ENCODE measurements at places on chromosomes 5 and 9.

DNA sequence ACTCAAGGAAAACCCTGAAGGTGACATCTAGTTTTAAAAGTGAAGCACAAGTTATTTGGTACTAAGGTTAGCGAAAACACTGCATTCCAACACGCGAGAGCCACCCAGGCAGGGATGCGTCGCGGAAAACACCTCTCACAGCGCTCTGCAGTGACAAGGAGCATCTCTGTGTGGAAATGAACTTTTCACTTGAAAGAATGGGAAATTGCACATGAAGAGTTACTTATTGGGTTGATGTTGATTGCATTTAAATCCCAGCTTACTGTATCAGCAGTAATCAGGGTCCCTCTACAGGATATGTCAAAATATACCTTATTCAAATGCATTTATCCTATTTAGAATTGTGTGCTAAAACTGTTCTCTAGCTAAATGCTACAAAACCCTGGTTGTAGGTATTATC, 144.4 kb downstream of the BNC2 start:
- no peak for DNase-seq

DNA sequence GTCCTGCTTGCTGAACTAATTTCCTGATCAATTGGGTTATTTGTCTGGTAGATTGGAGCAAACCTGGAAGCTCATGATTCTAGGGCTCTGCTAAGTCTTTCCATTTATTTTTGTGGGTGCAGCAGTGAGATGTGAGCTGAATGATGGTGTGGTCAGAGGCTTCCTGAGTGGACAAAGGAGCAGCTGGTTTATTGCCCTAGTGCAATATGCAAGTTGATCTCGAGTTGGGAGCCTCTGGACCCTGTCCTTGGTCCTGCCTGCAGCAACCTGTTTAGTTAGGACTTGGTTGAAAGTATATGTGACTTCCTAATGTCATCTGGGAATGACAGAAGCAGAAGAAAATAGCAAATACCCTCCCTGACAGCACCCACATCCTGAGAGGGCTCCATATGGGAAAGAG, 4.2 kb upstream of the UNC5A start:
- no peak for DNase-seq

DNA sequence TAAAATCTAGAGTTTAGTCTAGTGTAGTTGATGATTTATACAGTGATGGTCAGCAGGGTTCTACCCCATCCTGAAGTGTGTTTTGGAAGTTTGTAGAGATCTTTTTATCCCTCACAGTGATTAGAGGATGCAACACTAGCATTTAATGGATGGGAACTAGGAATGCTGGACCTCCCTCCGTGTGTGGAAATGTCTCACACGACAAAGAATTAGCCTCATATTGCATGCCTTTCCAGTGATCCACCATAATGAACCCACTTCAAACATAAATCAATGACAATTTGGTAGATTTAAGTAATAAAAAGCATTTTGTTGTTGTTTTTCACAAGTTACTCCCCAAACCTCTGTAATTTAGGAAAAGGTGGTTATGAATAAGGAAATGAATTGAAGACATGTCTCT, 82.5 kb upstream of the LMNB1 start:
- no peak for DNase-seq

DNA sequence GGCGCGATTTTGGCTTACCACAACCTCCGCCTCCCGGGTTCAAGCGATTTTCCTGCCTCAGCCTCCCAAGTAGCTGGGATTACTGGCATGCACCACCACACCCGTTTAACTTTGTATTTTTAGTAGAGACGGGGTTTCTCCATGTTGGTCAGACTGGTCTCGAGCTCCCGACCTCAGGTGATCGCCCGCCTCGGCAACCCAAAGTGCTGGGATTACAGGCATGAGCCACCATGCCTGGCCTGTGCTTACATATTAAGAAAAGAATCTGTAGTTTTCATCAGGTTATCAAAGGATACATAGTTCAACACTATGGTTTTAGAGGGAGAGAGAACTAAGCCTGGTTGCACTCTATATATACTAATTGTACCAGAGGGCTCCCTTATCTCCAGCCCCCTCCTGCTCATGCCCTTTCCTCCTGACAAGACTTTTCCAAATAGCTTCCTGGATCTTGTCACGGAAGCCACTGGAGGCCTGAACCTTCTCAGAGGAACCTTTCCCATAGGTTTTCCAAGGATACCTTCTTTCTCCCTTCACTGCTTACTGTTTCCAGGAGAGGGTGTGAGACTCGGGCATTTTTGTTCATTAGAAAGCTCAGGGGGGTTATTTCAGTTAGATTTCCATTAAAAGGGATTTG, 53.1 kb downstream of the SLC44A1 start:
- no peak for DNase-seq

DNA sequence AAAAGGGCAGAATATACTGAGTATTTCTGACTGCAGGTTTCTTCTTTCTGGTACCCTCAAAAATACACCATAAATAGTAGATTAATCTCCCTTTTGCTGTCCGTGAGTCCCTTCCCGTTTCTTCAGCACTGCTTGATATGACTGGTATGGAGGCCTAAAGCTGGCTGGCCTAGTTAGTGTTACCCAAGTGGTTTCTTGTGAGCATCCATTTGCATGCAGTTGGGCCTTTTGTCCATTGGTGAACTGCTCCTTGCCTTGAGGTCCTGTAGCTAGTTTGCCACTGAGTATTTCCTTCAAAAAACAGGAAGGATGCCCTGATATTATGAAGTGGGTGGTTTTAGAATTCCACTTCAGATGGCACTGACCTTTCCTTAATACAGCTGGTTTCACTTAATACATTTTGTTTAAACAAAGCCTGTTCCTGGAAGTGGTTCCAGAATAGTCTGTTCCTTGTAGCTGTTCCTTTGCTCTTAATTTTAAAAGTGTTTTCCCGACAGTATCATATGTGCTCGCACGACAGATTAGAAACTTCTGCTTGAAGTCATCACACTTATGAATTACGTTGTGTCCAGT, 40.0 kb upstream of the ABL1 start:
- DNase-seq, result no peak

DNA sequence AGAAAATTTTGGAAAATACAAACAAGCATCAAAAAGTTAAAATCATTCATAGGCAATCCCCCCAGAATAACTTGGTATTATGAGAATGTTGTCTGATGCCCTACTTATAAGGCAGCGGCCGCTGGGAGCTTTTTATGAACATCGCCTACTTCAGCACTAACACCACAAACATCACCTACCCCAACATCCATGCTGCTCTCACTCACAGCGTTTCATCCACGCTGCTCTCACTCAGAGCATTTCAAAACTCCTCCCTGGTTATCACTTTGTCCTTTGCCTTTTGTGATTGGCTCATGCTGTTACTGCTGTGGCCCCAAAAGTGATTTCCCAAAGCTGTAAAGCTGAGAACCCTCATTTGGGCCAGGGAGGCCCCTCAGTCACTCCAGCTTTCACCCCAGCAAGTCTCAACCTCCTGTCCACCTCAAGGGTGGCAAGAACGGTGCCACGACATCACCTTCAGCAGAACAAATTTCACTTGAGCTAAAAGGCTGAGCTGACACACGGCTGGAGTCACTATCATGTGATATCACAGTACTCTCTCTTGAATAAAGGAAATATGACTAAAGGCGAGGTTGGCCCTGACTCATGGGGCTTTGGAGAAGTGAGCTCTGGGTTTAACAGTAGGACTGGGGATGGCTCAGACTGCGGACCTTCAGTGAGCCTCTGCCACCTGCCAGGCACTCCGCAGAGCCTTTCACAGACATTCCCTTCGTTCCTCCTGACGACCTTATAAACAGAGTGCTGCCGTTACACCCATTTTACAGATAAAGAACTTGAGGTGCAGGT, 25.2 kb downstream of the SHC3 start:
- peak; percentile 31 for DNase-seq

GRCh38 chr5:27140831-27141230, 102.4 kb upstream of the CDH9 start:
- no peak for DNase-seq

- DNase-seq, result no peak
Measured at GRCh38 chr9:133718563-133719315, 19.4 kb downstream of the SARDH start.

GRCh38 chr5:111810112-111810511, 53.1 kb upstream of the NREP start:
- DNase-seq, result no peak

DNA sequence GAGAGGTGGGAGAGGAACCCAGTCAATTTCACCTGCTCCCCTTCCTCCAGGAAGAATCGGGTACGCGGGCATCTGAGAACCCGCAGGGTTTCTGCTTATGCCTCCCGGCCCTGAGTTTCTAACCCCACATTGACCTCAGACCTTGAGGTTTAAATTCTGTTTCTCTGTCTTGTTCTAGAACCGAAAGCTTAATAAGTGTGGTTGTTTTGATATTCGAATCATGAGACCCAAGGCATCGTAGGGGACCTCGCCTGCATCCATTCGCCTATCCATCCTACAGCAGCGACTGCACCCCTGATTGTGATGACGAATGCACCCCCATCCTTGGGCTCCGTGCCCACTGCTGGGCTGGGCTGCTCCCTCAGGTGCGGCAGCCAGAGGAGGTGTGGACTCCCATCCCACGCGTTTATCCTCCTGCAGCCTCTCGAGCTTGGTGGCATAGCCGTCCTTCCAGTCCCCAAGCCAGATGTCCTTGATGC, 80.8 kb upstream of the IER5L start:
- DNase-seq, result no peak

DNA sequence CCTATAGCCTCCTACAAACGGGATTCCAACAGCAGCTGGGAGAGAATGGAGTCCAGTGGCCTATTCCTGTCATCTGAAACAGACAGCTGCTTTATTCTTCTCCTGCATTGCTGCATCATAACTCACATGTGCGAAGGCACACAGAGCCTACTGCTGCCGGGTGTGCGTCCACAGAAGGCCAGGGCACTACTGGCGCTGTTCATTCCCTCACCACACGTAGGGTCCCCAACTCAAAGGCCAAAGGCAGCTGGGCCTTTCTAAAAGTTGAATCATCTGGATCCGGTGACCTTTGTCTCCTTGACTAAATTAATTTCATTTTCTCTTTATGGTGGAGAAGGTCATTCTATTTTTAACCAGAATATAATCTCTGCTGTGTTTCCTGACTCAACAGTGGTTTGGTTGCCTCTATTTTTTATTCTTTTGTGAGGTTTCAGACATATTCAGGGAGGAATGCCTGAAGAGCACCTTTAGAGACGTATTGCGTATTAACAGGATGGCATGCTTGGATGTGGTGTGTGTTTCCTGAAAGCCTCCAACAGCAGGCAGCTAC, 10.8 kb upstream of the SPATA24 start:
- no peak for DNase-seq

- DNase-seq, result no peak
Measured at GRCh38 chr5:81401266-81401665, 7.3 kb upstream of the ACOT12 start.

- DNase-seq, result no peak
Measured at GRCh38 chr9:35869621-35870216, 482 bp downstream of the OR13J1 start.

- DNase-seq, result no peak
Measured at GRCh38 chr9:133636902-133637301, 739 bp downstream of the DBH start.

- no peak for DNase-seq
Measured at GRCh38 chr5:14249258-14250082, 106.3 kb downstream of the TRIO start.

- DNase-seq, result peak; percentile 42
Measured at GRCh38 chr9:137030538-137031527, 1.1 kb downstream of the FUT7 start.

DNA sequence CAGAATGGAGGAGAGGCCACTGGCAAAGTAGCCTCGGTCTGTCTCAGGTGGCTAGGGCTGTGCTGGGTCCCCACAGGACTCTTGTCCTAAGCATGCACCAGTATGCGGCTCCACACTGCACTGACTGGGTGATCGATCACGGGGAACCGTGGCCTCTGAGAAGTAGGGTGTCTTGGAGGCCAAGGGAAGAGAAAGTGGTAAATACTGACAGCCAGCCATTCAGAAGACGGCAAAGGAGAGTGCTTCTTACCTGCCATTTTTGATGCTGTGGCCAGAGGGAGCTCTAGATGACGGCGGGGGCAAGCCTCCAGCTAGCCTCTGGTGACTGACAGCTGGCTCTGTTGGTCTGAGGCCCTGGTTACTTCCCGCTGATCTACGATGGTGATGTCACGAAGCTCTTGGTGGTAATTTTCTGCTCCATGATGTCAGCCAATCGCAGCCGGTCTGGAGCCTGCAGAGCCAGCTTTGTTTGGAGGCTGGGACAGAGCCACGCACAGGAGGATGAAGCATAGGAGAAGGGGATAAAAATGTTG, 40.4 kb upstream of the GADD45G start:
- DNase-seq, result no peak

DNA sequence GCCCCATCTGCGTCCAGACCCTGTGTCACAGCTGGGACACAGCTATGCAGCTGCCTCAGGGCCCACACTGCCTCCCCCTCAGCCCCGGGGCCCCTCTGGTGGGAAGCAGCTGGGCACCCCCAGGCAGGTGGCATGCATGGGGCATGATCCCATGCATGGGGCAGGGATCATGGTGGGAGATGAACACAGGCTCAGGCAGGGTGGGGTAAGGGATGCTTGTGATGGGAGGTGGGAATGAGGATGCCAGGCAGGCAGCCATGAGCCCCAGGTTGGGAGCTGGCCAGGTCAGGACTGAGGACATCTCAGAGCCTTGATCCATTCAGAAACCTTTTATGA, 19.7 kb downstream of the EEIG1 start:
- no peak for DNase-seq

DNA sequence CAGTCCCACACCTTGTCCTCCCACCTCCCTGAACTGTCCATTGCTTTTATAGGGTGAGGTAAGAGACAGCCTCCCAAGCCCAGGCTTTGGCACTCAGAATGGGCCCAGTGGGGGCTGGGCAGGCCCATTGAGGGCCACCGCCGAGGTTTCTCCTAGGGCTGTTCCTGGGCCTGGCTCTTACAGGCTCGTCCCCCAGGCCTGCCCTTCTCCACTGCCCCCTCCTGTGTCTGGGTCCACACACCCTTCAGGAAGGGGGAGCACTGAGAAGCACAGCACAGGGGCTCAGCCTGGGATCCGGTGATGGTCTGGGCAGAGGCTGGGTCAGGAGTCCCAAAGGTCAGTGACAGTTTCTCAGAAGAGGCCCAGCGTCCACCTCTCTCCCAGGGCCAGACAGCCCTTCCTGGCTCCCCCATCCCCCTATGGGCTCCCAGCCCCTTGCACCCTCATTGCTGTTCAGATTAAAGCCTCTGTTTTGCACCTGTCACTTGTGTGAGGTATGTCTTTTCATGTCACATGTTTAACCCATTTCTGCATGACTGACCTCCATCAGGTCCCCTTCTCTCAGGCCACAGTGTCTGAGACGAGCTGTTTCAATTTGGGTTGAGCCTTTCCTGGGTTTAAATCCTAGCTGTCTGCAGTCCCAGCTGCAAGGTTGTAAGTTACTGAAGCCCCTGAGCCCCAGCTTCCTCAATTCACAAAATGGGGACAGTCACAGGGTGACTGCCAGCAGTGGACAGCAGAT, 29.4 kb downstream of the IER5L start:
- DNase-seq, result no peak

- DNase-seq, result no peak
Measured at GRCh38 chr9:91451431-91452270, 28.0 kb upstream of the NFIL3 start.

GRCh38 chr5:106730912-106731311, 939.8 kb downstream of the EFNA5 start:
- DNase-seq, result no peak

All from stimulated activated CD4-positive, alpha-beta T cell treated with anti-CD3 and anti-CD28 coated beads, Interleukin-12 subunit alpha, Interleukin-12 subunit beta, amount 100 ng/mL, for 48 hours (primary cell).